ENCODE measurements at places on chromosomes 13 and 19.

- DNase-seq = no peak
These were observed 110.8 kb upstream of the POSTN start for GRCh38 chr13:37709318-37709717.

DNA sequence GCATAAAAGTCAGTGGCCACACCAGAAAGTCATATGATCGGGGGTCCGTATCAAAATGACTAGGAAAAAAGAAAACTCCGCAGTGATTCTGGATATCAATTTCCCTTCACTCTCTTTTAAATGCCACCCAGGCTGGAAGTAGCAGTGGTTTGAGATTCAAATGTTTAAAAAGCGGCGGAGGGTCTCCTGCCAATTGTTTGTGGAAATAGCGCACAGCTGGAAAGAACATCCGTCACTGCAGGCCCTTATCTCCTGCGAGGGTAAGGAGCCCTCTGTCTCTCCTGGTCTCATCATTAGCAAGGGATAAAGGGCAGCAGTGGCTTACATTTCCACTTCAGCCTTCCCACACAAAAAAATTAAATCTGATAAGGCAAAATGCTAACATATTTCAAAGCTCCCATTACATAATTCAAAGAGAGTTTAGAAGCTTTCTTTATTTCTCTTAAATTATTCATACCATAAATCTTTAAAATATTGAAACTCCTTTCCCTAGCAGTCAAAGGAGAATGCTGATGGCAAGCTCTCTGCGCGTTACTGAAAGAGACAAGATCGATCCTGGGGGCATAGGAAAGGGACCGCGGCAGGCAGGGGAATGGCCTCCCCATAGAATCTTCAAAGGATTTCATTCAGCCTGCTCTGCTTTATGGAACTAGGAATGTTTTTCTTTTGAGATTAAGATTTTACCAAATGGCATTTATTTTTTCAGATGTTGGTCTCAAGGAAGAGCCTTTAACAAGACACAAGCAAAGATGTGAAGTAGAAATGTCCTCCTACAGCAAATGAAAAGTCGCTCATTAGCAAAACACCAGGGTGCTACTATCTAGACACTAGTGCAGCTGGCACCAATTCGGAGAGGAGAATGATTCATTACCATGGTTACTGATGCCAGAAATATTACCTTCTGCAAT lies 35.0 kb downstream of the AMER2 start:
- no peak for DNase-seq

DNA sequence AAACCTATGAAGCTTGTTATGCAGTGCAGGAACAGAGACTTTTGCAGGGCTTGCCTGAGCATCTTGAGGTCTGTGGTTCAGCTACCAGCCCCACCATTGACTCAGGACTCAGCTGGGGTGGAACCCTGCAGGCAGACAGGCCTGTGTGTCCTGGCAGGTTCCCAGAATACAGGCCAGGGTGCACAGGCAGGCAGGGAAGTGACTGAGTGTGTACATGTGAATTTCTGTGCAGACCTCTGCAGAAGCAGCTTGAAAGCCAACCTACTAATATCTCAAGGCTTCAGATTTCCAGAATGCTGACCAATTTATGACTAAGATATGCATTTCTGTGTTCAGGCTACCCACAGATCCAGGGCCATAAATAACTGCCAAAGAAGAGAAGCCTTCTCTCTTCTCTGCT lies 254.4 kb downstream of the DLEU7 start:
- DNase-seq = no peak

- no peak for DNase-seq
These were observed 324.9 kb upstream of the SGCG start for GRCh38 chr13:22855926-22856325.

- no peak for DNase-seq
These were observed 71.4 kb downstream of the SLC15A1 start for GRCh38 chr13:98681049-98681448.

GRCh38 chr13:32125751-32126150 lies 94.2 kb downstream of the FRY start:
- no peak for DNase-seq

DNA sequence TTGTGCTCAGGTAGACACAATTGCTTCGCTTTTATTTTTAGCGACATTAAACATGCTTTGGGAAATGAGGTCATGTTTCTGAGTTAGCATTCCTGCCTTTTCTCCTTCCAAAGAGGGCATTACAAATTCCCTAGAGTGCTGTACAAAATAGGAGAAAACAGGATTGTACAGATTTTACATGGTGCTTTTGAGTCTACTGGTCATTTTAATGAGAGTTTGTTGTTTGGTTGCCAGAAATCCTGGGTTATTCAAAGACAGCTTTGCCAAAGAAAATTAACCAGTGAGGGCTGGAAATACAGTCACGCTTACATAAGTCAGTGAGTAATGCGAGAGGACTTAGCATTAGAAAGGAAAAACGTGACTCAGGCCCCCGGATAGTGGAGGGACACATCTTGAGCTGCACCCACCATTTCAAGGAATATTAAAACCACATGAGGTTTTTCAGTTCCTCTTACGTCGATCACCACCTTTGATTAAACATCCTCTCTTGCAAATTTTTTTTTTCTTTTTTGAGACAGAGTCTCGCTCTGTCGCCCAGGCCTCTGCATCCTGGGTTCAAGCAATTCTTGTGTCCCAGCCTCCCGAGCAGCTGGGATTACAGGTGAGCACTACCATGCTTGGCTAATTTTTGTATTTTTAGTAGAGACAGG lies 55.4 kb downstream of the SACS start:
- peak; percentile 24 for DNase-seq

DNA sequence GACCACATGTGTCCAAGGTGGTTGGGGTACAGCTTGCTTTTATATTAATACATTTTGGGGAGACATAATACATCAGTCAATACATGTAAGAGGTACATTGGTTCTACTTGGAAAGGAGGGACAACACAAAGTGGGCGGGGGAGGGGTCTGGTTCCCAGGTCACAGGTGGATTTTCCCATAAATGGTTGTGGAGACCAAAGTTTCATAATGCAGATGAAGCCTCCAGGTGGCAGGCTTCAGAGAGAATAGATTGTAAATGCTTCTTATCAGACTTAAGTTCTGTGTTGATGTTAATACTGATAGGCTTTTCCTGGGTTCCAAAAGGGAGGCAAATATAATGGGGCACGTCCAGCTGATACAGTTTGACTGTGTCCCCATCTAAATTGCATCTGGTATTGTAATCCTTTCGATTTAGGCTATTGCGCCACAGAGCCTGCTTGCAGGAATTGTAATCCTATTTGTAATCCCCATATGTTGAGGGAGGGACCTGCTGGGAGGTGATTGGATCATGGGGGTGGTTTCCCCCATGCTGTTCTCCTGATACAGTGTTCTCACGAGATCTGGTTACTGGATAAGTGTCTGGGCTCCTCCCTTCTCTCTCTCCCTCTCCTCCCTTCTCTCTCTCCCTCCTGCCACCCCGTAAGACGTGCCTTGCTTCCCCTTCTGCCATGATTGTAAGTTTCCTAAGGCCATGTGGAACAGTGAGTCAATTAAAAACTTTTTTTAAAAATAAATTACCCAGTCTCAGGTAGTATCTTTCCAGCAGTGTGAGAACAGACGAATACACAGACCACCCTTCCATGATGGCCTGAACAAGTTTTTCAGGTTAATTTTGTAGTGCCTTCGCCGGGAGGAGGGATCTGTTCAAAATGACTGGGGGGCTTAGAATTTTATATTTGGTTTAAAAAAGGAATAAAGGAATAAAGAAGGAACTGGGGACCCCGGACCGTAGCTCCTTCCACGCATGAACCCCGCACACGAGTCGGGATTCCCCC lies 44.9 kb downstream of the ZNF823 start:
- no peak for DNase-seq

DNA sequence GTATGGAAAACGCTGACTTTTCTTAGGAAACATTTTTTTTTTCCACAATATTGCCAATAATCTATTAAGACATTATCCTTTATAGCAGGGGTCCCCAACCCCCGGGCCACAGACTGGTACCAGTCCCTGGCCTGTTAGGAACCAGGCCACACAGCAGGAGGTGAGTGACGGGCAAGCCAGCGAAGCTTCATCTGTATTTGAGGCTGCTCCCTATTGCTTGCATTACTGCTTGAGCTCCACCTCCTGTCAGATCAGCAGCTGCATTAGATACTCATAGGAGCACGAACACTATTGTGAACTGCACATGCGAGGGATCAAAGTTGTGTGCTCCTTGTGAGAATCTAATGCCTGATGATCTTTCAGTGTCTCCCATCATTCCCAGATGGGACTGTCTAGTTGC lies 793.7 kb downstream of the SLITRK5 start:
- no peak for DNase-seq

GRCh38 chr13:66087269-66087710 lies 1142.8 kb downstream of the PCDH9 start:
- no peak for DNase-seq

GRCh38 chr13:113851826-113852535 lies 11.9 kb downstream of the GAS6 start:
- DNase-seq = no peak

DNA sequence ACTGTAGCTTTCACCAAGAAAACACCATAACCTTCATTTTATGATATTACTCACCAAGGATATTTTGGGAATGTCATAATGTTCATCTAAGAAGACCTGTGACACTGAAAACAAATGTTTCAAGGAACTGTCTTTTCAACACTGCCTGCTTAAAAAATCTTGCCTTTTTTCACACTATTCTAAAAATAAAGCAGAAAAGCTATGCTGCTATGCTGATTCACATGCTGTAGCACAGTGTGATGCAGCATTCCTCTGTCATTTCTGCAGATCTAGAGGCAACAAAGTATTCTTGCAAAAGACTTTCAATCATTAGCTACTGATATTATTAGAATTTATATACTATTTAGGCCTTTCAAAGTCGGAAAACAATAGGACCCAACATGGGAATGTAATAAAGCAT lies 525.7 kb downstream of the UQCRFS1 start:
- DNase-seq = no peak

DNA sequence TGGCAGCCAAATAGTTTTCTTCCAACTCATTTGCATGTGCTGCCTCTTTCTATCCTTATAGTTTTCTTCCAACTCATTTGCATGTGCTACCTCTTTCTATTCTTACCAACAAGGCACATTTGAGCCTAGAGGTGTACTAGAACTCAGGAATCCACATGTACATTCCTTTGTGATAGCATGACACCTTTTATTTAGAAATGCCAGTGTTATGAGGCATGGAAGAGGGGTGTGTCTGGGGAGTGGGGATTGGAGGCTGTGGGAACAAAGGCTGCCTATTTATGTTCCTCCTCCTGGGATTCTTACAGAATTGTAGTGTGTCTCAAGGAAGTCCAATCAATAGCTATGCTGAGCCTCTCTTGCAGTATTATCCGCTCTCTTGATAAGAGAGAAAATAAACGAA lies 966.7 kb downstream of the PCDH17 start:
- no peak for DNase-seq

- peak; percentile 48 for DNase-seq
These were observed 14.0 kb upstream of the ATP8B3 start for GRCh38 chr19:1825909-1826556.

DNA sequence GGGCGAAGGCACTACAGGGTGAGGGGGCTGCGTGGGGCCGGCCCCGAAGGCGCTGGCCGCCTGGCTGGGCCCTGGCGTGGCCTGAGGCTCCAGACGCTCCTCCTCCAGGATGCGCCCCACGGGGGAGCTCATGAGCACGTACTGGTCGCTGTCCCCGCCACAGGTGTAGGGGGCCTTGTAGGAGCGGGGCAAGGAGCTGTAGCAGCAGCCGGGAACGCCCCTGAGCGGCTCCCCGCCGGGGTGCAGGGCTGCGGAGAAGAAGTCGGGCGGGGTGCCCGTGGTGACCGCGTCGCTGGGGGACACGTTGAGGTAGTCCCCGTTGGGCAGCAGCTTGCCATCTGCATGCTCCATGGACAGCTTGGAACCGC lies 3.0 kb downstream of the IRS2 start:
- DNase-seq = no peak

DNA sequence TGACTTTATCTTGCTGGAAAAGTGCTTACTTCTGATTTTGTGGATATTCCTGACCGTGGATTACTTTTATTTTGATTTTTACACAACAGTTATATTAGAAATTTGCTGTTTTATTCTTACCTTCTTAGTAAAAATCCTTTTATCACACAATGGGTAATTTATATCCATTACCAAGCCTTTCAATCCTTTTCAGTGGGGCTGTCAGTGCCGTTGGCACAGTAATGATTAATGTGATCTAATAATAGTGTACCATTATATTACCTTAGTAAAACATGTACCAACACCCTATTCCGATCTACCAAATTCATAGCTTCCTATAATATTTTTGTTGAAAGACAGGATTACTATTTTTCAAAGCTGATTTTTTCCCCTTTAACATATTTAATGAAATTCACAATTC lies 87.3 kb upstream of the ZNF536 start:
- no peak for DNase-seq

DNA sequence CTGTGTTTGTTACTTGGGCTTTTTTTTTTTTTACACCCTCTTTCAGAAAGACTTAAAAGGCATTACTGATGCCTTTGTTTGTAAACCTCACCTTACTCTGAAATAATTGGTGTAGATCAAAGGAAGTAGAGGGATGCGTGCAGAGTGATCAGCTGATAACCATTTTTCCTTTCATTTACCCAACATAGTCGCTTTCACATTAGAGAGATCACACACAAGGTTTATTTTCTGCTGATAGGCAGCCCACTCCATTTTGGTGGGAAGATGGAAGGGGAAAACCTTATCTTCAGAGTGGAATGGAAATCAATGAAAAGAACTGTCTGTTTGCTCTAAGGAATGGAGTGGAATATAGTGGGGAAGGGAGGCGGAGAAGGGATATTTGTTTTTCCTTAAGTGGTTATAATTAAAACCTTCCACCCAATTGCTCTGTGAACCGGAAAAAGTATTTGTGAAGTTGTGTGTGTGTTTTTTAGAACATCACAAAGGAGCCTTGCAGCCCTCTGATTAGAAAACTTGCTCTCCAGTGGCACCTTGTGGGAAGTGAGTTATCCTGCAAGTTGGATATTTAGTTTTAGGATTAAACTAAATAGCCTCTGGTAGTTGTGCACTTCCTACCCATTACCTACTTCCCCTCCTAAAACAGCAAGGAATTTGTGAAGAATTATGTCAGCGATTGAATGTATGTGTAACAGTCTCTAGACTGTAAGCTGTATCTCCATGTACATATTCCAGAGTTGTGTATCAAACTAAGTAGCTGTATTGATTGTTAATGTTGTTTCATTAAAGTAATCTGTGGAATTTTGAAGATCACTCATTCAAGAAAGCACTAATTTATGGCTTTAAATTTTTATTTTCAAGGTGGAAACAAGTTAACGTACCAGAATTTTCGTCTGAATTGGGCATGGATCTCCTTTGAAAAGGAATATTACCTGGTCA lies 76.8 kb downstream of the FREM2 start:
- DNase-seq = no peak

DNA sequence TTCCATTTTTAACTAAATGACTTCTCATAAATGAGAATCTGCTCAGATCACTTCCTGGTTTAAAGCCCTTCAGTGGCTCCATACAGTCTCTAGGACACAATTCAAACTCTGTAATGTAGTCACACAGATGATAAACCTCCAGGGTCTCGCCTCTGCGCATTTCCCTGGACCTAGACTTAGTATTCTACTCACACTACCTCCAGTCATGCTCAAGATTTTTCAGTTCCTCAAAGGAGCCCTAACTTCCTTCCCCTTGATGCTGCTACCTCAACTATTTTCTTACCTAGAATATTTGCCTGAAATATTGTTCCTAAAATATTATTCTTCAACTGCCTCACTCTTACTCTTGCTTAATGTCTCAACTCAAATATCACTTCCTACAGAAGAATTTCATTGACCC lies 86.7 kb upstream of the TPP2 start:
- DNase-seq = no peak

Measured in stimulated activated CD8-positive, alpha-beta memory T cell treated with anti-CD3 and anti-CD28 coated beads, Interleukin-12 subunit alpha, Interleukin-12 subunit beta, amount 100 ng/mL, for 4 hours (primary cell).